ENCODE measurements at places on chromosomes 7 and 10.
A peak's percentile ranks its signal among the peaks of the same experiment; 100 is the strongest.

- peak; percentile 4 for DNase-seq
Observed at GRCh38 chr10:66784770-66785169, 141.1 kb upstream of the LRRTM3 start.

GRCh38 chr7:133412942-133413341 is 160.1 kb downstream of the EXOC4 start:
- DNase-seq = no peak

DNA sequence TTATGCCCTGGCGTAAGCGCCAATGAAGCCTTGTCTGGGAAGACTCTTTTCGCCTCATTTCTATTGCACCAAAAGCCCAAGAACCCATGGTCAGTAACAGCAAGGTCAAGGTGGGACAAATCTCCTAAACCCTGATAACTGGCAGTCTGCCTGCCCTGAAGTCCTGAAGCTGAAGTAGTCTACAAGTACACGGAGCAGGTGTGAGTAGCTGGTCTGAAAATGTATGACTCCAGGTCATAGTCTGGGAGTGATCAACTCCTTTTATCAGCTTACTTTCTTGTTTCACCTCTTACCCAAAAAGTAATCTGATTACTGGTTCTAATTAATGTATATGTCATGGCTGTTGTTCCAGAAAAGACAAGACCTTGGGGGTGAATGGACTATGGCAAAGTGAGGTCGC is 107.3 kb upstream of the EFCAB10 start:
- DNase-seq = no peak

- DNase-seq = no peak
Observed at GRCh38 chr10:50234486-50234885, 16.8 kb downstream of the ASAH2 start.

- DNase-seq = no peak
Observed at GRCh38 chr7:5657901-5658300, 123.6 kb downstream of the RNF216 start.

DNA sequence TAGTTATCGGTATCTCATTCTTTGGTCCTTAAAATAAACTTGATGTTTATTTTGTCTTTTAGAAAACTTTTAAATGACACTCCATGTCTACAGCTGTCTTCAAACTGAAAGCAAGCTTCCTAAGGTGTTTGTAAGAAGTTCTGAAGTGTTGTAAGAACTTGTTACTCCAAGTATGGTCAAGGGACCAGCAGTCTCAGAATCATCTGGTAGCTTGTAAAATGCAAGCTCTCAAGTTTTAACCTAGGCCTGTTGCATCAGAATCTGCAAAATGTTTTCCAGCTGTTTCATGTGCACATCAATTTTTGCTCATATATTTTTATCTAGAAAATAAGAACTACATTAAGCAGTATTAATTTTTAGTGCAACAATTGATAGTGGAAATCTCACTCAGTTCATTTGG is 104.1 kb downstream of the THSD7A start:
- DNase-seq = no peak

DNA sequence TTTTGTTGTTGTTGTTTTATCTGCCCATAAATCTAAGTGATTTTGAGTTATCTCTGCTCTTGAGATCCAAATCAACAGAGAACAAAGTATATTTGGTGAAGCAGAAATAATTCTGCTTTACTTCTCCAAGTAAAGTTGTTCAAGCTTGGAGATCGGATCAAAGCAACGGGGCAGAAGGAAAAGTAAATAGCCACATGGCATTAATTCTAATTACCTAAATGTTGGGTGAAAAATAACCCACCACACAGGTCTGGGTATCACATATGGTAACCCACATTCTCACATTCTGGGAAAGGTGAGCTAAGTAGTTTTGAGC is 3.1 kb downstream of the NRP1 start:
- DNase-seq = no peak

- no peak for DNase-seq
Observed at GRCh38 chr10:11707624-11708350, 34.4 kb upstream of the ECHDC3 start.

GRCh38 chr7:5615190-5616070 is 166.0 kb downstream of the RNF216 start:
- DNase-seq = no peak

GRCh38 chr10:72303424-72304128 is 29.9 kb downstream of the DDIT4 start:
- DNase-seq = no peak

DNA sequence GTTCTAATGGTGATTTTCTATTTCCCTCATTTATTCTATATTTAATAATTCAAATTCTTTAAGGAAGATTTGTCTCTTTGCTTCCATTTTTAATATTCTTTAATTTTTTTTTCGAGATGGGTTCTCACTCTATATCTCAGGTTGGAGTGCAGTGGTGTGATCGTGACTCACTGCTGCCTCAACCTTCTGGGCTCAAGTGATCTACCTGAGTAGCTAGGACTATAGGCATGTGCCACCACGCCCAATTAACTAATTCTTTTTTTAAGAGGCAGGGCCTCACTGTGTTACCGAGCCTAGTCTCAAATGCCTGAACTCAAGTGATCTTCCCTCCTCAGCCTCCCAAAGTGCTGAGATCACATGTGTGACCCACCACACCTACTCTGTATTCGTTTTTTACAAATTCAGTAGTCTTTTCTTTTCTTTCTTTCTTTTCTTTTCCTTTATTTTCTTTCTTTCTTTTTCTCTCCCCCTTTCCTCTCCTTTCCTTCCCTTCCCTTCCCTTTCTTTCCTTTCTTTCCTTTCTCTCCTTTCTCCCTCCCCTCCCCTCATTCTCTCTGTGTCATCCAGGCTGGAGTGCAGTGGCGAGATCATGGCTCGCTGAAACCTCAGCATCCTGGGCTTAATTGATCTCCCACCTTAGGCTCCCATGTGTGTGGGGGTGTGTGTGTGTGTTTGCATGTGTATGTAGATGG is 323.1 kb downstream of the ADK start:
- DNase-seq = no peak

DNA sequence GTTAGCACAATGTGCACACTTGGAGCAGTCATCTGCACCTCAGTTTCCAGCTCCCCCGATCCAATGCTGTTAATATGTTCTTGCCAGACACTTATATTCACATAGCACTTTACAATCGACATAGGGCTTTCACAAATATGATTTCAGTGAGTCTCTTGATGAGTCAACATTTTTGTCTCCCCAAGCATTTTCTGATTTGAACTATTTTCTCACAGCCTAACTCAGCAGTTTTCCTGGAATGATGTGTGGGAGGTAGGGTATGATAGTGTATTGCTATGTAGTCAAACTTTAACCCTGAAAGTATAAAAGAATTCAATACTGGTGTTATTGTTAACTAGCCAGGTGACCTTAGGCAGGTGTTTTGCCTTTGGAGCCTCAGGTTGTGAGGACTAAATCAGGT is 82.5 kb upstream of the LRGUK start:
- DNase-seq = peak; percentile 23

GRCh38 chr10:110641256-110641655 is 2.9 kb upstream of the RBM20 start:
- no peak for DNase-seq

GRCh38 chr10:6141296-6142151 is 52.7 kb downstream of the RBM17 start:
- DNase-seq = peak; percentile 85

DNA sequence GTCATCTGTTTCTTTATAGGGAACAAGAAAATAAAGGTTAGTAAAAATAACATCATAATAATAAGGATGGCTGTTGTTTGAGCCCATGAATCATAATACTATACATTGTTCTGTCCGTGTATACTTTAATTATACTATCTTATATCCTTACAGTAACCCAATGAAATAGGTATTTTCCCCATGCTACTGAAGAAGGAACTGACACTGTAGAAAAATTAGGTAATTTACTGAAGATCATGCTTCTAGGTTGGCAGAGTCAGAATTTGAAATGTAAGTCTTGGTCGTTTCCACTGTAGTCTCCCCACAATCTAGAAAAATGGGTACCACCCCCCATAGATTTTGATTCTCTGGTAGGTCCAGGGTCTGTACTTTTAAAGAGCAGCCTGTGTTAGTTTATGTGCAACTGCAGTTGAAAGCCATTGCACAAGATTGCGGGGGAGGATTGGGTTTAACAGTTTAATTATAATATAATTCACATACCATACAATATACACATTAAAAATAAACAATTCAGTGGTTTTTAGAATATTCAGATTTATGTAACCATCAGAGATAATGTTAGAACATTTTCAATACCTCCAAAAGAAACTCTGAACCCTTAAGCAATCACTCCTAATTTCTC is 47.7 kb downstream of the SHOC2 start:
- DNase-seq = no peak

GRCh38 chr10:89278034-89278535 is 23.8 kb upstream of the IFIT2 start:
- peak; percentile 73 for DNase-seq

DNA sequence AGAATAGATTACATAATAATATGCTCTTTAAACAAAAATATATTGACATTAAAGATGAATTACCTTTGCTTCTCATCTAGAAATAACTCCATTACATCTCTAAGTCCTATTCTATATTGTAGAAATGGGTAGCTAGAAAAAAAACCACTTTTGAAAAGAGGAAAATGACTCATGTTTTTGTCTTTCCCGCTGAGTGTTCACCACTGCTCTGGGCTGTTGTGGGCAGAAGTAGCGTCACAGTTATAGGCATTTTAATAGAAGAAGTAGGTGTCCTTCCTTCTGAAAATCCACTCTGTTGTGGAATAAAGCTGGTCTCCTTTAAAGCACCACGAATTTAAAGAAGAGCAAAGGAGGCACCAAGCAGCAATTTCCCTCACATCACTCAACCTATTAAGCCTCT is 117.6 kb upstream of the NFE2L3 start:
- no peak for DNase-seq

DNA sequence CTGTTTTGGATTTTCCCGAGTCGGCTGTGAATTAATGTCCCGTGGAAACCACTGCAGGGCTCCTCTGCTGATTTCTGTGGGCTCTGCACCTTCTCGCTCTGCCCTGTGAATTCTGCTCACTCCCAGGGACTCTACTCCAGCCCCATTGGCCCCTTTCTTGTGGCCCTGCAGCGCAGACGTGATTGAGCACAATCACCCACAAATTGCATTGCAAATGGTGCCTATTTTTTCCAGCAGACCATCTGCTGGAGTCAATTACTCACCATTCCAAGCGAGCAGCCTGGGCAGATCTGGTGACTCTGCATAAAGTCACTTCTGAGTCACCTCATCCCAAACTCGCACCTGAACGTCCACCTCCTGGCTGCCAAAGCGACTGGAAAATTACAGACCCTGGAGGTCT is 235.8 kb downstream of the PAXIP1 start:
- DNase-seq = no peak

DNA sequence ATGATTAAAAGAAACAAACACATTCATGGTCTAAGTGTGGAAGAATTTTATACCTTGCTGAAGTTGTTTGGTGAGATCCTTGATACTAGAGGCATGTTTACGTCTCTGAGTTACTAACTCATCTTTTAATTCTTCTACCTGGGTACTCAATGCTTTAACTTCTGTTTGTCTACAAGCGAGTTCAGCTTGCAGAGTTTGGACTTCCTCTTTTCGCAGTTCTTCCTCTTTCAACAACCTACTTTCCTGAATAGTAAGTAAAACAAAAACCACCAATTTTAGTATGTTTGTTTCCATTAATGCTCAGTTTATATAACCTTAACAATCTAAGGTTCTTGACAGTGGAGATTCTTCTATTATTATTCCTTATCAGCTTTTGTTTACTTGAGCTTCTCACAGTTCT is 42.9 kb downstream of the CCDC186 start:
- DNase-seq = no peak

DNA sequence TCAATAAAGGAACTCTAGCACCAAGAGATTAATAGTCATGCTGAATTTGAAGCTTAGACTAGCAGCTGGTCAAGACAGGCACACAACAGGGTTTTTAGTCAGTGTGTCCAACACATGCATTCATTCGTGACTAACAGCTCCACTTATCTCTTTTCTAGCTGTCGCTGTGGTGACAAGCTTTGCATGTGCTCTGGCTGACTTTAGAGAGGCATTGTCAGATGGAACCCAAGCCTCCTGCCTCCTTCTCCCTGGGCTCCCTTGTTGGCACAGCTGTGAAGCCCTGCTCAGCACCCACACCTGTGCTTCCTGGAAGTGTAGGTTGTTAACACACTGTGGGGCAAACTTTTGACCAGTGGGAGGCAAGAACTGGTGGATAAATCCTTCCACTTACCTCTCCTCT is 9.8 kb upstream of the AGK start:
- DNase-seq = no peak

- no peak for DNase-seq
Observed at GRCh38 chr10:120741396-120741795, 109.8 kb upstream of the WDR11 start.

- no peak for DNase-seq
Observed at GRCh38 chr10:75541411-75541810, 110.0 kb downstream of the LRMDA start.

- no peak for DNase-seq
Observed at GRCh38 chr7:31940167-31940566, 130.0 kb downstream of the PDE1C start.

DNA sequence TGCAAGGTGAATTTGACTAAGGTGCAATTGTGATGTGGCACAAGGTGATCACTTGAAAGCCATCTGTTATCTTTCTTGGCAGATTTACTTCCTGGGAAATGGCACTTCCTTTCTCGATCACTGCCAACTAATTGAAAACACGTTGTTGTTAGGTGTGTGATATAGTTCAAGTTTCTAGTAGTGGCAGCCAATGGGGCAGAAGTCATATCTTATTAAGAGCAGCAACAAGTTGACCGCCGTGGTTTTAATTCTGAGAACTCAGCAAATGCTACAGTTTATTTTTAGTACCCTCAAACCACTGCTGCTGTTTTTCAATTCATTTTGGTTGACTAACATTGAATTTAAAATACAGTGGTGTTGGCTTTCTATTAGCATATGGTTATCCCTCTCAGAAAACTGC is 1.6 kb downstream of the CHN2 start:
- DNase-seq = no peak

DNA sequence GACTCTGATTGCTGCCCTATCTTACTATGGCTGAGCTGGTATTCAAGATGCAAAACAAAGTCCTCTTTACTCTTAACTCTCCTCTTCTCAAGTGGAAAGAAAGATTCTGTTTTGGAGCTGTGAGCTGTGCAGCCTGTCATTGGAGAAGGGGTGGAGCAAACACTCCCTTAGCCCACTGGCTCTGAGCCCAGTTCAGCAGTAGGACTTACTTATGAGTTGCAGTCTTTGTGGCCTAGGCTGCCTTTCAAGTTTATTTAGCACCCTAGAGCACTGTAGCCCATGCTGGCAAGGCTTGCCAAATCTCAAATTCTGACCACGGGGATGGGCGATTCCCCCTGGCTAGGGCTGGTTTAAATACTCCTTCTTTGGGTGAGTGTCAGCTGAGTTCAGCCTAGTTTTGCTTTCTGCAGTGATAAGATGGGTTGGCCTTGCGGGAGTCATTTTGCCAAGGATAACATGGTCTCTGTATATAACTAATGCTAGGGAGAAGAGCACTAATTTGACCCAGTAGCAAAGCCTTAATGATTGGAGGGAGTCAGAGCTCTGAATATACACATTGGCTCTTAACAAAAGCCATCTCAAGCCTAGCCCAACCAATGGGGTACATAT is 110.2 kb downstream of the MYO3A start:
- DNase-seq = no peak
